ENCODE measurements at places on chromosomes 5 and 9.

- DNase-seq = no peak
Measured at GRCh38 chr5:103425686-103426454, 136.7 kb downstream of the NUDT12 start.

- DNase-seq = no peak
Measured at GRCh38 chr9:136616307-136616635, 46.4 kb upstream of the EGFL7 start.

- DNase-seq = no peak
Measured at GRCh38 chr5:71923755-71924154, 183.5 kb upstream of the MAP1B start.

- no peak for DNase-seq
Measured at GRCh38 chr5:128757196-128757959, 207.9 kb upstream of the SLC27A6 start.

DNA sequence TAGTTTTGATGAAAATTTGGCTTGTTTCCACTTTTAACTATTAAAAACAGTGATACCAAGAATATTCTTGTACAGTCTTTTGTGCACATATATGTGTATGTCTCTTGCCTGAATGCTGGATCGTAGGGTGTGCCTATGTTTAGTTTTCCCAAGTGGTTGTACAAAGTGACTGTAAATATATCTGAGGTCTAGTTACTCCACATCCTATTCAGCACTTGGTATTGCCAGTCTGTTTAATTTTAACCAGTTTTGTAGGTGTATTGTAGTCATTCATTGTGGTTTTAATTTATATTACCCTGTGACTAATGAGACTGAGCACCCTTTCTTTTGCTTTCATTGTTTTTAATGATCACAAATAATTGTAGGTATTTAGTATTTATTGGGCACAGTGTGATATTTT lies 17.8 kb downstream of the RCL1 start:
- DNase-seq = no peak

- no peak for DNase-seq
Measured at GRCh38 chr5:155912291-155912690, 414.7 kb upstream of the SGCD start.

- DNase-seq = no peak
Measured at GRCh38 chr9:125883565-125884217, 136.5 kb downstream of the PBX3 start.

DNA sequence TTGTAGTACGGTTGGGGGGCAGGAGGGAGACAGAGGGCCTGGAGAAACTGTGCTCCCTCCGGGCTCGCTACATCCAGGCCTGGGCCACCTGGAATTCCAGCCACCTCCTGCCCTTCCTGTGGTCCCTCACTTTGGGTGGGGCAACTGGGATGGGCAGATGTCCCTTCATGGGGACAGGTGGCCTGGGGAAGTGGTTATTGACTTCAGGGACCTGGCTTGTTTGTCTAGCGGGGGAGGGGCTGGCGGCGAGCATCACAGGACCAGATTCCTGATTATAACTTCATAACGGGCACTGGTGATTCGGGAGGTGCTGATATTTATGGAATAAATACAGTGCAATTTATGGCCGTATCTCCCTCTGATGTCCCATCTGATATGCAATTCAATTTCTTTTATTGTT lies 20.1 kb upstream of the LAMC3 start:
- no peak for DNase-seq

DNA sequence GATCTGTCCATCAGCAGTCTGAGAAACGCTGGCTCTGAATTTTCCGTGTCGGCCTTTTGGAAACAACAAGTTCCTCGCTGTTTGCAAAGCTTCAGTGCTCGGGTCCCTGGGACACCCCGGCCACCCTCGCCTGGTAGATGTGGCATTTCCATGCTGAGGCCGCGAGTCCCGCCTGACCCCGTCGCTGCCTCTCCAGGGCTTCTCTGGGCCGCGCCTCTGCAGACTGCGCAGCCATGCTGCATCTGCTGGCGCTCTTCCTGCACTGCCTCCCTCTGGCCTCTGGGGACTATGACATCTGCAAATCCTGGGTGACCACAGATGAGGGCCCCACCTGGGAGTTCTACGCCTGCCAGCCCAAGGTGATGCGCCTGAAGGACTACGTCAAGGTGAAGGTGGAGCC lies 4.7 kb downstream of the NTNG2 start:
- peak; percentile 30 for DNase-seq

GRCh38 chr5:173643964-173644363 lies 27.5 kb upstream of the BOD1 start:
- DNase-seq = no peak

- DNase-seq = peak; percentile 61
Measured at GRCh38 chr9:12464910-12465512, 228.2 kb upstream of the TYRP1 start.

- peak; percentile 20 for DNase-seq
Measured at GRCh38 chr5:9523090-9523823, 22.6 kb downstream of the SEMA5A start.

DNA sequence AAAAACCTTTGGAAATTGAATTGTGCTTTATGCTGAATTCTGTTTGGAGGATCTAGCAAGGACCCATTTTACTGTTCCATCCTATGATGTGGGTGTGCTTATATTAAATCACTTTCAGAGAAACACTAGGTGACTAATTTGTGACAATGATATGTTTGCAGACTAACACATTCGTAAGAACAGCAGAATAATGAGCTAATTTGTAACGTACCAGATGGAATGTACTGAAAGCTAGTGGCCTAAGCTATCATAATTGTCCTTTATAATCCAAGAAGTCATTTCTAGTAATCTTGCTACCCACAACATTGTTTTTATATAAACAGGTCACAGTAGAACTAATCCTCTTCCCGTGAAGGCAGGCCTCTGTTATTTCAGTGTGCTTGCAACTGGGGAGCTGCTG lies 292.5 kb downstream of the PDE4D start:
- no peak for DNase-seq

GRCh38 chr9:88749420-88749819 lies 214.4 kb downstream of the NXNL2 start:
- no peak for DNase-seq

DNA sequence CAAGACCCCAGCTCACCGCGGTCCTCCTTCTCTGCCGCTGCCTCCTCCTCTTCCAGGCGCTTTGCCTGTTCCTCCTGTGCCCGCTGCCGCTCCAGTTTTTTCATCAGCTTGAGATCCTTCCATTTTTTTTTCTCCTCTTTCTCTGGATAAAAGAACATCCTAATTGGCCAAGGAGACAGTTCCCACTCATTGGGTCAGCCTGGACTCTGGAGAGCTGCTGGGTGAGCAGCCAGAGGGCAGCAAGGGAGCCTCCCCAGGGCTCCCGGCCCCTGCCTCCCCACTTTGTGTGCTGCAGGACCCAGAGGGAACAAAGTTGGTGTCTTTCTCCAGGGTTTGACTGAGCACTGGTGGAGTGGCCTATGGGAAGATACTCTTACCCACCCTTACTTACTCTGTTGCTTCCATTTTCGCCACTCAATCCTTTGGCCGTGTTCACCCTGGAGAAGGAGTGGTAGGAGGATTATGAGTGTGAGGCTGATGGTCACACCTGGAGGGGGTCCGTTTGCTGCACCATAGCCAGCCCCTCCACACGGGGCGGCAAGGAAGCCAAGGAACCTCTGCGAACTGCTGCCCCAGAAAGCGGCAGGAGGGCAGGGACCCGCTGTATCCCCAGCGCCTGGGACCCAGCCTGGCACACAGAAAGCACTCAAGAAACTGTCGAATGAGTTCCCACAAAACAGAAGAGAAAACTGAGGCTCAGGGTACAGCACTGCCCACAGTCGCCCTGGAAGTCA lies 708 bp downstream of the SPOUT1 start:
- no peak for DNase-seq

- DNase-seq = no peak
Measured at GRCh38 chr5:34758514-34758913, 80.5 kb upstream of the TTC23L start.

GRCh38 chr9:114161513-114161912 lies 6.2 kb downstream of the COL27A1 start:
- DNase-seq = no peak

DNA sequence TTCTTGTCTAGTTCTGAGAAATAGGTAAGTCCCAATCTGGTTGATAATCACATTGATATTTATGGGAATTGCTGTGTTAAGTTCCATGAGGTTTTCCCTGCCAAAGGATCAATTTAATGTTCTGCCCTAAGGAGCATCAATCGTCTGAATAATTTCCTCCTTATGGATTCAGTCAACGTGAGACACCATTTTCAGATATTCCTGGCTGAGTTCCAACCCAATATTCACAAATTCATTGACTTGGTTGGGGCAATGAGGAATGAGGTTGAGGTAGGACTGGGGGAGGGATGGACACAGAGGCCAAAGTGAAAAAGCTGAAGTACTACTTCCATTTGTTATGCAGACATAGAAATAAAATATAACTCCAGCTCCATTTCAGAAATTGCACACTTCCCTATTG lies 99.1 kb downstream of the ZNF622 start:
- no peak for DNase-seq

- no peak for DNase-seq
Measured at GRCh38 chr9:84501587-84501986, 161.0 kb upstream of the SLC28A3 start.

- no peak for DNase-seq
Measured at GRCh38 chr5:123035918-123036390, 571 bp downstream of the PPIC start.

GRCh38 chr5:166505067-166505466 lies 1786.4 kb upstream of the WWC1 start:
- DNase-seq = no peak

DNA sequence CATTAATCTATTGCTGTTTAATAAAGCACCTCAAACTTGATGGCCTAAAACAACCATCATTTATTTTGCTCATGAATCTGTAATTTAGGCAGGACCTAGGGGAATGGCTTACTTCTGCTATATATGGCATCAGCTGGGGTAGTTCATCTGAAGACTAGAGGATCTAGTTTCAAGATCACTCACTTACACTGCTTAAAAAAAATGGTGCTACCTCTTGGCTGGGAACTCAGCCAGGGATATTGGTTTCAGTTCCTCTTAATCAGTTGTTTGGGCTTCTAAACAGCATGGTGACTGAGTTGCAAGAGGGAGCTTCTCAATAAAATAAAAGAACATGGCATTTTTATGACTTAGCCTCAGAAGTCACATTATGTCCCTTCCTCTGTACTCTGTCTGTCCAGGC lies 142.0 kb downstream of the FAM114A2 start:
- DNase-seq = peak; percentile 56

GRCh38 chr5:77449981-77450380 lies 42.1 kb downstream of the WDR41 start:
- peak; percentile 24 for DNase-seq

DNA sequence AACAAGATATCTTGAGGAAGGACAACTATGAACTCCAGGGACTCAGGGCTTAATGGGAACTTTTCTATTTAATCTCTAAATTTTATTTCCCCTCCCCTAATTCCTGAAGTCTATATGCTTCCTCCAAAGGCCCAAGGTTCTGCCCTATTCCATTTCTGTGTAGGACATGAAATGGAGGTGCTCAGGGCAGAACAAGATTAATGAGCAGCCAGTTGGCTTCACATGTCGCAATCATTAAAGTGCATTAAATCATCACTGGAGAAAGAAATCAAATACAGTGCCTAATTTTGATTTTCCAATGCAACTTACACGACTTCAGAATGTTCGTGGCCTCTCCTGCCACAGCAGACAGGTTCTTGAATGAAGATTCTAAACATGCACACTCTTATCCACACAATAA lies 862.1 kb downstream of the PTPRD start:
- DNase-seq = no peak

DNA sequence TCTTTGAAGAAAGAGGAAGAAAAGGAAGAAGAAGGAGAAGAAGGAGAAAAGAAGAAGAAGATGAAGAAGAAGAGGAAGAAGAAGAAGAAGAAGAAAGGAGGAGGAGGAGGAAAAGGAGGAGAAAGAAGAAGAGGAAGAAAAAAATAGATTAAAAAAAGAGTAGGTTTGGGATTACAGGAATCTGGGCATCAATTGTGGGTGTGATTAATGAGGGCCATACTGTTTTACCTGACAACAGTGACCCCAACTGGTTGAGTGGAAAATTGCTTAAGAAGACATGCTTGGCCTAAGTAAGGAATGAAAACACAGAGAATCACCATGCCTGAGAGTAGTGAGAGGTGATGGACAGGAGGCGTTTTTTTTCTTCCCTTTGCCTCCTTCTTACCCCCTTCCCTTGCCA lies 114.6 kb downstream of the FAM170A start:
- DNase-seq = peak; percentile 65

- DNase-seq = no peak
Measured at GRCh38 chr5:10106806-10107205, 142.9 kb downstream of the ATPSCKMT start.
